ENCODE measurements at places on chromosomes 2 and 18.
A peak's percentile ranks its signal among the peaks of the same experiment; 100 is the strongest.

DNA sequence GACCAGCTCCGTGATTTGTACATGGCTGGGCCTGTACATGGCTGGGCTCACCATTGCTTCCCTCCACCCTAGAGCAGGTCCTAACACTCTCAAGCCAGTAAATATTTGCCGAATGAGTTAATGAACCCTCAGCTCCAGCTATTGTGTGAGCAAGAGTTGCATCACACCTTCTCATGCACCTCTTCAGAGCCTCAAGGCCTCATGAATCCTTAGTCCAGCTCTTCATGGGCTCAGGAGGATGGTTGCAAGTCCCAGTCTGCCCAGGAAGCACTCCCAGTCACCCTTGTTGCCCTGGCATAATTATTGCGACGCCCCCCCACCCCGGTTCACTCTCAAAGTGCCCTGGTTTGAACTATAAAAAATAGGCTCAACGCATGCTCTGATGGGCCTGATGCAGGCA is 30.1 kb upstream of the GNAL start:
- no peak for DNase-seq

- DNase-seq: peak; percentile 76
Observed at GRCh38 chr2:23587341-23587880, 202.4 kb downstream of the KLHL29 start.

DNA sequence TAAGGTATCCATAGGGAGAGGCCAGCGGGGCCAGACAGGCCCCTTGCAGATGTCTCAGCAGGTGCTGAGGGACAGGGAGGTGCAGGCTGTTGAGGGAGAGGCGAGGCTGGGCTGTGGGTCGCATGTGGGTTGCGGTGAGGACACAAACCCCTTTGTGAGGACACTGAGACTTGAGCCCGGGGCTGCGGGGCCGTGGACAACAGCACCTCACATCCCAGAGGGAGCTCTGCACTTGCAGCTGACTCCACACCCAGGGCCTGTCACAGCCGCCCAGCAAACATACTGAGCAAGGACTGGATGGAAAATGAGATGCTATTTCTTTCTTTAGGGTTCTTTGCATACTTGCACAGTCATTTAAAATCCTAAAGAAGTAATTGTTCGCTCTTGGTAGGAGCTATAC is 95.3 kb upstream of the NFATC1 start:
- no peak for DNase-seq

- no peak for DNase-seq
Observed at GRCh38 chr18:76524477-76524876, 29.4 kb upstream of the ZNF516 start.

GRCh38 chr2:197128897-197129296 is 181.7 kb downstream of the ANKRD44 start:
- no peak for DNase-seq

DNA sequence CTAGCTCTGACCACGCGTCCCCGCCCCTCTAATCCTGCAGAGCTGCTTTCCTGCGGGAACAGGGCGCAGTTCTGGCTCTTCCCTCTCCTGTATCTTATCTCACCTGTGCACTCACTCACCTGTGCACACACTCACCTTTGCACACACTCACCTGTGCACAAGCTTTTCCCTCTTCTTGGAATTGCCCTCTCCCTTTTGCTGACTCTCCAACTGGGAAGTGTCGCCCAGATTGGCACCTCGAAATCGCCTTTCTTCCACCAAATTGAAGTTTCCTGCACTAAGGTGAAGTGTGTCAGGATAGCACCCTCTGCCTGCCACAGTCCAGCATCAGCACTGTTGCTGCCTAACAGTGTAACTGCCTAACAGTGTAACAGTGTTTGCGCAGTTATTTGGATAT is 566 bp upstream of the CMPK2 start:
- DNase-seq: no peak

GRCh38 chr2:67503066-67503795 is 106.1 kb downstream of the ETAA1 start:
- no peak for DNase-seq

- no peak for DNase-seq
Observed at GRCh38 chr2:232535761-232536530, 3.5 kb upstream of the CHRNG start.

GRCh38 chr2:241802421-241803318 is 6.3 kb upstream of the NEU4 start:
- no peak for DNase-seq

- DNase-seq: no peak
Observed at GRCh38 chr2:52710810-52711618, 1056.6 kb upstream of the CHAC2 start.

DNA sequence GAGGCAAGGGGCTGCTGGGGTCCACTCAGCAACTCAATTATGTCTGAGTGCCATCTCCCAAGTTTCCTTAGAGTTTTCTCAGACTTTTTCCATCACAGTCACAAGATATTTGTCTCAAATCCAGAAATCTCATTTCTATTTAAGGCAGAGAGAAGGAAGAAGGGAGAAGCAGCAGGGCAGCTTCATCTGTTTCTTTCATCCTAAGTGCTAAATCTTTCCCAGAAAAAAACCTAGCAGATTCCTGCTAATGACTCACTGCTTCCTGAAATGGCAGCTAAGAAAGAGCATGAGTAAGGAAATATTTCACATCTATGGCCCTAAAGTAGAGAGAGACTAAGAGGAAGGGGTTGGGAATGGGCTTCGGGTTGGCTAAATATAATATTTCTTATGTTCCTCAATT is 88.0 kb downstream of the KYNU start:
- no peak for DNase-seq

GRCh38 chr18:24408496-24408895 is 10.9 kb upstream of the OSBPL1A start:
- no peak for DNase-seq

- DNase-seq: no peak
Observed at GRCh38 chr18:4276953-4277585, 178.0 kb downstream of the DLGAP1 start.

DNA sequence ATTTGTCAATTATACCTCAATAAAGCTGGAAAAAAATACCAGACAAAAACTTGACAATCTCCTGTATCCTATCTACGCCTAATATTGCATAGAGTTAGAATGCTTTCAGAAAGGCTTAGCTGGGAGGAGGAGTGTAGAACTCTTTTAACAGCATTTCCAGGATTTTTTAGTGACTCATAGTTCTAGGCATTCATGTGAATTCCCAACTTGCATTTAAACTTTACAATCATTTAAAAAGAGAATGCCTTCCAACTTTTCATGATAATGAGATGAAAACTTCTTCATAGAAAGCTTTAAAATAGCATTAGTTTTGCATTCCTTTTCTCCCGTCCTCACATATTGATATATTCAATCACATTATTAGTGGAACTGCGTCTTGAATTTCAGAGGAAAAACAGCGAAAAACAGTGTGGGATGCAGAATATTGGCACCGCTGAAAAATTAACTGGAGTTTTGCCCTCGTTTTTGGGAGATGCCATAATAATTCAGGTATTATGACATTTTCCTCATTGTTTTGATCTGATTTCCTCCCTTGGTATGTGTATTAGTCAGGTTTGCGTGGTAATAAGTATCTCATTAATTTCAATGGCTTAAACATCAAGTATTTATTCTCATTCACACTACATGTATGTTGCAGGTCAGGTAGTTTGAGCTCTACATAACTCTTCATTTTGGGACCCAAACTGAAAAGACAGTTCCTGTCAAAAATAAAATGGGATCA is 293.2 kb upstream of the FIGN start:
- DNase-seq: no peak

DNA sequence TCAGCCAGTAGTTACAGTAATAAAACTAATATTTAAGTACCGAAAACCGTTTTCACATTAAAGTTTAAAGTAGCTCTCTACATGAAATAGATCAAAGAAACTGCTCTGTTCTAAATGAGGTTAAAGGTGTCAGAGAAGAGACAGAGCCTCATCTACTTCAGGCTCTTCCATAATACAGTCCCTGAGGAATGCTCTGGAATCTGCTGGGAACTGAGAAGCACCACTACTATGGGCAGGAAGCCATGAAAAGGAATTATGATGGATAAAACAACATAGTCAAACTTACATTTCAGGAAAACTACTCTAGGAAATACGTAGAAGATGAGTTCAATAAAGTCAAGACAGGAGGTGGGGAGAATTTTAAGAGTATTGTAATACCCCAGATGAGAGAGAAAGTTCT is 60.0 kb downstream of the ROCK1 start:
- no peak for DNase-seq

- DNase-seq: peak; percentile 65
Observed at GRCh38 chr18:9643549-9643948, 29.2 kb upstream of the PPP4R1 start.

GRCh38 chr2:28591711-28592335 is 96.0 kb downstream of the PLB1 start:
- no peak for DNase-seq

GRCh38 chr18:13236411-13236810 is 17.9 kb downstream of the LDLRAD4 start:
- peak; percentile 30 for DNase-seq

- no peak for DNase-seq
Observed at GRCh38 chr2:34069604-34070003, 470.5 kb upstream of the FAM98A start.

- no peak for DNase-seq
Observed at GRCh38 chr2:157420771-157421323, 23.0 kb downstream of the CYTIP start.

GRCh38 chr18:42950732-42951131 is 164.8 kb downstream of the RIT2 start:
- DNase-seq: no peak

DNA sequence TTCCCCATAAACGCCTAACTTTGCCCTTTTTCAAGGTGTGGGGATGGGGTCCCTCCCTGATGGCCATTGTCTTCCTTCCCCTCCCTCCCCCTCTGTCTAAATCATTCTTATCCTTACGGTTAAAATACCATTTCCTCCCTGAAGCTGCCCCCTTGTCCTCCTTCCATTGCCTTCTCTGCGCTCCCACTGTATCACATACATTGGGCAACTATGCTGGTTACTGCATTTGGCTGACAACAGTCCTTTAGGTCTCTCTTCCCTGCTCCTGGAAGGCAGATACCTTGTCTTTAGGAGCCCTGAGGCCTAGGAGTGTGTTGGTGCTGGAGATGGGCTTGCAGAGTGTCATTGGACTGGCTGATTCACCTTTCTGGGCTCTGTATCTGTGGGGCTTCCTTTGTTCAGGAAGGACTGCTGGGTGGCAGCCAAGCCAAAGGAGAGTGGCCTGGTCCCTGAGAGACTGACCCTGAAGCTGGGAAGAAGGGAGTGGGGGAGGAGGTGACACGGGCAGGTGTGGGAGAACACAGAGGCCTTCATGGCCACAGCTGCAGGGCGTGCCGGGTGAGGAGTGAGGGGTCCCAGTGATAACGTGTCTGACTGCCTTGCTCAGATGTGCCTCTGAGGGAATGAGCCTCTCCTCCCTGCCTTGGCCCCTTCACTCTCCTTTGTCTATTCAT is 2.2 kb downstream of the WNT6 start:
- DNase-seq: peak; percentile 29

DNA sequence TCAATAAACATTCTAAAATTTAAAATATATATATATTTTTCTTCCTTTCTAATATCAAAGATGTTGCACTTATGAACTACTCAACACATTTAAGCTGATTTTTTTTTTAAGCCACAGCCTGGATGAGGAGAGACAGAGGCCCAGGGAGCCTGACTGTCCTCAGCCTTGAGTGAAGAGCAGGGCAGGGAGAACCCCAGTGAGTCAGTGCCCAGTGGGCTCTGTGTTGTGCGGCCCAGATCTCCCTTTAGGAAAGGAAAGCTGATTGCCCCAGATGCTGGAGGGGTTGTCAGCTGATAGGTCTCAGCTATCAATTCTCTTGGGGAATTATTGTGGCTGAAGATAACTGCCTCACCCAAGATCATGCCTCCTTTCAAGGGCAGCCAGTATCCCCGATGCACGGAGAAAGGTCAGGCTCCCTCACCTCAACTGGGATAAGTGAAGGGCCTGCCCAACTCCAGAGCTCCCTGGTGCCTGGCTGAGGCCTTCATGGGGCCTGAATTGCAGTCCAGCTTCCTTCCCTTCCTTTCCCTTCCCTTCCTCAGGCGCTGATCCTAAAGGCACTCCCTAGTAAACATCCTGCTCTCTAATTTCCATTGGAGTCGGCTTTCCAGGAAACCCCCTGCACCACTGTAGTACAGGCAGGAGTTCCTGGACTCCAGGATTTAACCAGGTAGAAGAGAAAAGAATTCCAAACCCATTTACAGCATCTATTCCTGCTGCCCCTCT is 106.9 kb upstream of the ATL2 start:
- DNase-seq: no peak

DNA sequence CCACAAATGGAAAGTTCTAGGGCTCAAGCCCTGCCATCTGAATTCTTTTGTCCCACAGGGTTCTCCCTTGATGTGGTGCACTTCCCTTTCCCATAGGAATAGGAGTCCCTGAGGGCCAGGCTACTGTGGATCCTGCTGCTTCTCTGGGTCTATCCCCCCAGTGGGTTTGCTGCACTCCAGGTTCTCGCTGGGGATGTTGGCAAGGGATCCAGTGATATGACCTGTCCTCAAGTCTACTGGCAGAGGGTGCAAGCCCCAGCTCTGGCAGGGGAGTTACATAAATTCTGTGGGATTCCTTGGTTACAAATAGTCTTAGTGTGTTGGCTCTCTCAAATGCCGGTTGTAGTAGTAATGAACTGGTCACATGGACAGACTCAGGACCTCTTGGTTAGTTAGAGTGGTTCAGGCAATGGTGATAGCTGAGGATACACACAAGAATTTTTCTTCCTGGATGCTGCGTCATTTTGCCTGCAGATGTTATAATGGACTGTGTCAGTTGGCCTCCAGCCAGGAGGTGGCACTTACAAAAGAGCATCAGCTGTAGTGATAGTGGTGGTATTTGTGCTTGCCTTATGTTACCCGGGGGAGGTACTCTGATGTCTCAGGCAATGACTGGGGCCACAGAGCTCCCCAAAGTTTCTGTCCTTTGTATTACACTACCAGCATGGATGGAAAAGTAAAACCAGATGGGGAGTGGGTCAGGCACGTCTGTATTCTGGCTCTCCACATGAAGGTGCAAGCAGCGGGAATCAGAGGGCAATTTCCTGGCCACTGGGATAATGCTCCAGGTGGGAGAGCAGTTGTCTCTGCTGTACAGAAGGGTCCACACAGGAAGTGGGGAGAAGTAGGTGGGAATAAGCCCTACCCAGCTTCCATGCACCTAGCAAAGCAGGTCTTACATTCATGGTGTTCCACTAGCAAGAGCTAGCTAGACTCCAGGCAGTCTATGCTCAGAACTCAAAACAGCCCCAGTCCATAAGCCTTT is 267.9 kb downstream of the SOX11 start:
- DNase-seq: no peak

DNA sequence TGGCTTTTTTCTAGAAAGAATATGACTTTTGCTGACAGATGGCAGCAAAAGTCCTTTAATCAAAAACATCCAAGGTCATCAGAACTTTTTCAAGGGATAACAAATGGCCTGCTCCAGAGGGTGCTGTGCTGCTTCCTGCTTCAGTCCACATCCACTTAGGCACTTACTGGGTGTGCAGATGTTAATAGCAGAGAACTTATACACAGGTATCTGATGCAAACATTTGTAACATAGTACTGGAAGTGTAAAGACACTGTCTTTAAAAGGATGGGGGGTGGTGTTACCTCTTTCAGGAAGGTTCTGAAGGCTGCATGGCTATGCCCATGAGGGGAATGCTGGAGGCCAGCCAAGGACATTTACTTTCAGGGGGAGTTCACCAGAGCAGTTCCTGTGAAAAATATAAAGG is 5.5 kb downstream of the HOXD8 start:
- no peak for DNase-seq

- no peak for DNase-seq
Observed at GRCh38 chr2:187390891-187391290, 57.2 kb downstream of the CALCRL start.

GRCh38 chr2:69995511-69995910 is 34.1 kb upstream of the ASPRV1 start:
- DNase-seq: peak; percentile 45

- no peak for DNase-seq
Observed at GRCh38 chr2:109372614-109373013, 241.2 kb downstream of the SEPTIN10 start.

GRCh38 chr2:19299032-19299431 is 59.4 kb downstream of the OSR1 start:
- DNase-seq: no peak

Data from endodermal cell (in vitro differentiated cells).